ENCODE measurements at places on chromosomes 6 and 20.

GRCh38 chr6:17714177-17714576 lies 7.5 kb upstream of the NUP153 start:
- no peak for DNase-seq

DNA sequence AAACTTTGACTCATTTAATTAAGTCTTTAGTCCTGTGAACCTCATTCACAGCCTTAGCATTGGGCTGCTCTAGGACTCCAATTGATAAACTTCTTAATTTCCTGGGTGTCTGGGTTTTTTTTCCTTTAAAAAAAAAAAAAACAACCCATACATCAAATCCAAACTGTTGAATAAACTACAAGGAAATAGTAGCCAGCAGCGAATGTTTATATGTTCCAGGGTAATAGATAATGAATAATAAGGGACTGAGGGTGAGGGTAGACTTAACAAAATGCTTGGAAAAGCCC lies 563.5 kb upstream of the AGPAT4 start:
- no peak for DNase-seq

DNA sequence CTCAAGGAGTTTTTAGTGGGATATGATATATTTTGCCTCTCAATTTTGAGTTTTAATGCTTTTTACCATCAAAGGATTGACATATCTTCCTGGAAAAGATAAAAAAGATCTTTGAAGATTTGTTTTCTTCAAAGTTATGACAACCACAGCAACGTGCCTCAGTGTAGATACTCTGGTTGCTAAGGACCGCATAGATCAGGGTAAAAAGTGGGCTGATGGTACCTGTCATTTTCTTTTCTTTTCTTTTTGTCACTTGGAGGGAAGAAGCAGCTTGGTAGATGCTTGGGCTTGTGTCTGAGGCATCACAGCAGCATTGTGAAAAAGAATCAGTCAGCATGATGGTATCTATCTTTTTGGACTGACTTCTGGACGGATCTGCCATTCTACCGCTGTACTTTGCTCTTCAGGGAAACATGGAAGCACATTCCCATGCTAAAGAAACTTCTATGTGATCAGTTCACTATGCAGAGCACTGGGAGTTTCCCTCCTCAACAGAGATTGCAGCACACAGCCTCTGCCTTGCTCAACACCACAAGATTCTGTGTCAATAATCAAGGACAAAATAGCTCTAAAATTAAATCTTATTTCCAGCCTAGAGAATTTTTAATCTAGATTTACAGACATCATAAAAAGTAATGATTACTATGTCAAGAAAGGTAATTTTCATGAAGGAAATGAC lies 54.8 kb upstream of the SGK1 start:
- DNase-seq, result no peak

GRCh38 chr6:1605004-1605892 lies 4.5 kb upstream of the FOXC1 start:
- no peak for DNase-seq

DNA sequence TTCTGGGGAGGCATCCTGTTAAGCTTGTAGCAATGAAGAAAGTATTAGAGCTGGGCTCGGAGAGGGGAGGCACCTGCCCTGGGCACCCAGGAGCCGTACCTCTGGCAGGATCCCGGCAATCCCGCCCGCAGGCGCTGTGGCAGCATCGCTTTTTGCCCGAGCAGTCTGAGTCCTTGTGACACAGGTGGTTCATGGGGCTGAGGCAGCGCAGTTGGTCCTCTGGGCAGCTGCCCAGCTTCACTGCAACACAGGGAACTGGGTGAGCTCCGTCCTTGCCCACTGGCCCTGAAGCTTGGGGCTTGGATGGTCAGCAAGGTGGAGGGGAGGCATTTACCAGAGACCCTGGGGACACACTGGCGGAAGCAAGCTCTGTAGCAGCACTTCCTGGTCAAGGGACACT lies 4.7 kb downstream of the WFDC5 start:
- no peak for DNase-seq

DNA sequence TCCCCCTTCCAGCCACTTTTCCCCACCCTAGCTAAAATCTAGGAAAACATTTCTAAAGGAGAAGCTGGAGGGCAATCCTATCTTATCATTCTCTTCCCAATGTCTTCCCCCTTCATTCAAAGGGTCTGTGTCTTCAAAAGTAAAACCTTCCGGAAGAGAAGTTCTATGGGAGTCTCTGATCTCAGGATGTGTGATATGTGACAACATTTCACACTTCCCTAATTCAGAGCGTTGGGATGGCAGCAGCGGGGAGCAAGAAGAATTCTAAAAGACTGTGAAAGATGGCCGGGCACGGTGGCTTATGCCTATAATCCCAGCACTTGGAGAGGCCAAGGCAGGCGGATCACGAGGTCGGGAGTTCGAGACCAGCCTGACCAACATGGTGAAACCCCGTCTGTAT lies 65.4 kb upstream of the AKIRIN2 start:
- DNase-seq, result no peak

- DNase-seq, result no peak
These were observed 1.9 kb downstream of the NCOA7 start for GRCh38 chr6:125792680-125793079.

DNA sequence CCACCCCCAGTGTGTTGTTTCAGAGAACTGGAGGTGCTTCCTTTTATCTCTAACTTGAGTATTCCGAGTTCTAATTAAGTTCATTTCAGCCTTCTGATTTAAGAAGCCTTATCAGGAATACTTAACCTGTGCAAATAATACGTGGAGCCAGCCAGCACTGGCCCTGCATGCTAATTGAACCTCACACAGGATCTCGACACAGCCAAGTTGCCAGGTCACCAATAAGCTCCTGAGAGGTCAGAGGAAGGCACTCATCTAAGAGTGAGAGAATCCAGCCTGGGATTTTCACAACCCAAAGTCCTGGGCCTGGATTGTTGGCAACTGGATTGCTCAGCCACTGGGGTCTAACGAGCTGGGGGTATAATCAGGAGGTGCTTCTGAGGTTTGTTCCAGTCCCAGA lies 157.7 kb upstream of the LRFN2 start:
- DNase-seq, result no peak

GRCh38 chr6:153392156-153392555 lies 261.1 kb upstream of the RGS17 start:
- no peak for DNase-seq

GRCh38 chr6:133764008-133764753 lies 124.7 kb upstream of the TCF21 start:
- DNase-seq, result no peak

GRCh38 chr20:43576108-43576507 lies 14.6 kb upstream of the IFT52 start:
- DNase-seq, result no peak
